ENCODE measurements at places on chromosomes 4 and X.

- DNase-seq: no peak
Observed at GRCh38 chr4:26493461-26493860, 3.2 kb upstream of the CCKAR start.

GRCh38 chr4:2685541-2685940, 70.6 kb downstream of the TNIP2 start:
- DNase-seq: no peak

DNA sequence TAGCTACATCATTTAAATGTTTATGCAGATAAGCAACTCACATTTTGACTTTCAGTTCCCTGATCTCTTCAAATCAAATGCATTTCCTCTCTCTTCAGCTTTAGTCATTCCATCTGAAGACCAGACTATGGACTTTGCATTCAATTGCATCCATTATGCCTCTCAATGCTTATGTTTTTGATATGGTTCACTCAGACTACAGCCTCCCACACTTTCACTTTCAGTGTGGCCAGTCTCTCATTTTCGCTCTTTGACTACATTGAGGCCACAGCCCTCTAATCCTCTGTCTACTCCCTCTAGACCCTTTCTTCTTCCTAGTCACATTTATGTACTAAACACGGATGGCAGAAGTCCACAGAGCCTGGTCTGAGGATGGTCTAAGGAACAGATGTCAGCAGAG, 24.5 kb upstream of the VEGFC start:
- DNase-seq: no peak

DNA sequence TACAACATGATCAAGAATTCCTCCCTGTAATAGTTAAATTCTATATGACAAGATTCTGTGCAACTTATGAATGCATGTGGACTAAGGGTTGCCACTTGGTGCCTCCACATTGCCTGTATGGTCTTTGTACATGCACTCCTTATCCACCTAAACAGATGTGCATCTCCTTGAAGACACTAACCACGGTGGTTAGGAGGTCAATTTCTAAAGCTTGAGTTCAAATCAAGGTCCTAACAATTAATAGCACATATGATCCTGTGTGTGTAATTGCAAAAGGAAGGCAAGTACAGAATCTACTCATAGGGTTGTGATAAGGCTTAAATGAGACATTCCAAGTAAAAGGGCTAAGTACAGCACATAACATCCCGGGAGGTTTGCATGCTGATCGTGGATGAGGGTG, 1.5 kb upstream of the IL21 start:
- DNase-seq: no peak

GRCh38 chr4:26342328-26343037, 21.7 kb downstream of the RBPJ start:
- no peak for DNase-seq

DNA sequence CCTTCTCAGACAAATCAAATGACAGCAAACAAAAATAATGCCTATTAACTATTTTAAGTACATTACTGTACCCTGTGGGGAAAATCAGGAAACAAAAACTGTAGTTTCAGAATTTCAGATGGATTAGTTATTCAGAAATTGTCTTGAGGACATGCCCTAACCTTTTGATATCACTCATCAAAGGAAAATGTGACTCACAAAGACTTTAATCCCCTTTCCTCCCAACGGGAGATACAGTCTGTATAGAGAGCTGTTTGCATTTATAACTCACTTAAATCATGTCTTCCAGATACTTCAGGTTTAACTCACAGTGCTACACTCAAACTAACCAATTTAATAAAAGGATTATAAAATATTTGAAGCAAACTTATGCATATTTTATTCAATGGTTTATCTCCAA, 304.0 kb downstream of the MAPK10 start:
- no peak for DNase-seq

DNA sequence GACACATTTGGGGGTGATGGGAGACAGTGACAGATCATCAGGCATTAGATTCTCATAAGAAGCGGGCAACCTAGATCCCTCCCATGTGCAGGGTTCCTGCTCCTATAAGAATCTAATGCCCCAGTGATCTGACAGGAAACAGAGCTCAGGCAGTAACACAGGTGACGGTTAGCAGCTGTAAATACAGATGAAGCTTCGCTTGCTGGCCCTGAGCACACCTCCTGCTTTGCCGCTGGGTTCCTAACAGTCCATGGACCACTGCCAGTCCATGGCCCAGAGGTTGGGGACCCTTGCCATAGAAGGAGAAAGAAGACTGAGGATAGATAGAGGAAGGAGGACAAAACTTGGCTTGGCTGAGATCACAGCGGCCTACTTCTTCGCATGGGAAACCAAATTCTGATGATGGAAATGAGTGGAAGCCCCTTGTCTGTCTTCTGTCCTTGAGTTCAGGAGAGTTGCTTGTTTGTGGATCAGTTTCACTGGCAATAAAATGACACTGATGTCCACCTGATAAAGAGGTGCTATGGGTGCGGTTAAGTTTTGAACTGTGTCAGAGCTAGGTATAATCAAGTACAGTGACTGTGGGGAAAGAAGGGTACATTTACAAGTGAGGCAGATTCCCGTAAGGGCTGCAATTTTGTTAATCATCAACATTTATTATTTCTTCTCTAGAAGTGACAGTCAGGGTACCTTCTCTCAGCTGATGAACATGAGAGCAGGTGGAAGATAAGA, 1.7 kb upstream of the TIFA start:
- no peak for DNase-seq

Data from activated naive CD4-positive, alpha-beta T cell (primary cell).